Substantia nigra (tissue), 51 donors: ENCODE measurements at places on chromosomes 6 and 20.

- no peak for DNase-seq
Observed at GRCh38 chr6:12348530-12349511, 58.7 kb downstream of the EDN1 start.

DNA sequence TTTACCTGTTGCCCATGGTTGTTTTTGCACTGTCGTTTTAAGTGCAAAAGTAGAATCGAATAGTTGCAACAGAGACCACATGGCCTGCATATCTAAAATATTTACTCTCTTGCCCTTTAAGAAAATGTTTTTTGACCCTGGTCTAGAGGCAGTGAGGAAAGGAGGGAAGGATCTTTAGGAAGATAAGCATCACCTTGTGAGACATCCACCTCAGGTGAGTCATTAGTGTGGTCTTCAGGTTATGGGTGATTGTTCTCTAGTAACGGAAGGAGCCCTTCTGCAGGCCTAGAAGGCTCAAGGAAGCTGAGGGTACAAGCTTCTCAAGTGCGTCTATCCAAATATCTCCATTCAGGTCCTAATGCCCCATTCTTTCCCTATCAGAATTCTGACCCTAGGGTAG lies 6.6 kb upstream of the RAB44 start:
- no peak for DNase-seq

GRCh38 chr6:156068881-156069280 lies 613.2 kb upstream of the NOX3 start:
- no peak for DNase-seq

DNA sequence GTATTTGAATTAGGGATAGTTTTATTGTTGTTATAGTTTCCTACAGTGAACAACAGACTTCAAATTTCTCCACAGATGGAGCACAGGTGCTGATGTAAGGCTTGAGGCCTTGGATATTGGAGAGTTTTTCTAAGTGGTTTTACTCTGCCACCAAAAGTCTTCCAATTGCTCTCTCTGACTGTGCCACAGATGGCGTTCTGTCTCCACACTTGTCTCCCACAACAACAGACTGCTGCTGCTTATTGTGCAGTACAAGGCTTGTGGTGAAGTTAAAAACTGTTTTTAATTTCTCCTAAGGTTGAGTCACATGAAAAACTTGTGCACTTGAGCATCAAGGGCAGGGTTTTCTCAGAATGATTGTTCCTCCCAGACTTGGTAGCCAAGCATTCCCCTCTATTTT lies 460.9 kb upstream of the KHDRBS2 start:
- no peak for DNase-seq

GRCh38 chr6:2895072-2895471 lies 8.0 kb downstream of the SERPINB9 start:
- DNase-seq, result no peak

- no peak for DNase-seq
Observed at GRCh38 chr6:96925290-96925687, 761 bp downstream of the KLHL32 start.

DNA sequence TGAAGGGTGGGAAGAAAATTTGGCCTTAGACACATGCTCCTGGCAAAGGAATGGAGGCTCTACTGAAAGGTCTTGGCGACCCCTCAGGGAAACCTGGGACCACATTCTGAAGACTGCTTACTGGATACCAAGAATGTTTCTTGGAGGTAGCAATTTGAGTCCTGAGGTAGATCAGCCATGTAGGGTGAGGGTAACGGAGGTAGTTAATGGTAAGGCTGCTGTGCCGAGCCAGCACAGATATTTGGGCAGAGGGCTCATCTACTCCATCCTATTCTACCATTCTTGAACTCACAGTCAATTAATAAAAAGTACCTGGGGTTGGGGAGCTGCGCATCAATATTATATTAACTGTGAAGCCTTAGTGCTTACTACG lies 401 bp upstream of the PHF3 start:
- no peak for DNase-seq

- DNase-seq, result no peak
Observed at GRCh38 chr6:37441651-37442050, 8.6 kb downstream of the CMTR1 start.

GRCh38 chr20:12997128-12997655 lies 11.6 kb upstream of the SPTLC3 start:
- no peak for DNase-seq

GRCh38 chr20:46631212-46631869 lies 19.9 kb downstream of the SLC13A3 start:
- DNase-seq, result no peak

DNA sequence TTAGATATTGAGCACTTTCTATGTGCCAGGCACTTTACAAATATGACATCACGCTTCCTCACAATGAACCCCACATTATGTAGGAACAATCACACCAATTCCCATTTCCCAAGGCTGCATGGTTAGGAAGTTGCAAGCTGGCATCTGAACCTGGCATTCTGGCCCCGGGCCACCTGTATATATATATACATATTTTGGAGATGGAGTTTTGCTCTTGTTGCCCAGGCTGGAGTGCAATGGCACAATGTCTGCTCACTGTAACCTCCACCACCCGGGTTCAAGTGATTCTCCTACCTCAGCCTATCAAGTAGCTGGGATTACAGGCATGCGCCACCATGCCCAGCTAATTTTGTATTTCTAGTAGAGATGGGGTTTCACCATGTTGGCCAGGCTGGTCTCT lies 30.4 kb downstream of the SRC start:
- DNase-seq, result no peak

DNA sequence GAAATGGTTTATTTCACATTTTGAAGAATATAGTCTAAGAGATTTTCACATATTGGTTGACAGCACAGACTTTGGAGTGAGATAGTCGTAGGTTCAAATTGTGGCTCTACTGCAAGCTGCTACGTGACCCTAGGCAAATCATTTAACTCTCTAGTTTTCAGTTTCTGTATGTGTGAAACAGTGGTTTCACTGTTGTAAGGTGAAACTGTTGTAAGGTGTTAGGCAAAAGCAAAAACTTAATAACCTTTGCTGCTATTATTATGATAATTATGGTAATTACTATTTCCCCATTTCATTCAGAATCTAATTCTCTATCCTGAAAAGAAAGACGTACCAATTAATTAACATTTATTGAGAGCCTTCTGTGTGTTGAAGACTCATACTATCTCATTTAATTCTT lies 144.2 kb downstream of the REV3L start:
- no peak for DNase-seq
